ENCODE measurements at places on chromosomes 2 and 18. TPM values are rescaled to one million over a fixed set of nuclear protein-coding genes. Genes with fewer than 3 reads are reported as not detected.

DNA sequence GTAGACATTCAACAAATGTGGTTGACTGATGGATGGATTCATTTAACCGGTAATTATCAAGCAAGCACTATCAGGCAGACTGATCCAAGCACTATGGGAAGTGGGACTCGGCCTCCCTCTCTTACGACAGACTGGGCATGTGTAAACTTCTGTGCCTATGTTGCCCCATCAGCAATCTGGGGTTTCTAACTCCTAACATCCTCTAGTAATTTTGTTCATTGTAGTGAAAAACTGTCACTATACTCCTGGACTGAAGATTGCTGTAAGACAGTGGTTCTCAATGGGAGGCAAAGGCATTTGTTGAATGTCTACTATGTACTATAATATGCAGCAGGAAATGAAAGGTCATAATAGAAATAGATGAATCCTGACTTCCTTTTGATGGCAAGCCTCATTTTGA is 51.2 kb upstream of the CREB1 start:
- no peak for DNase-seq

The PIK3C3 gene
- 62.1 TPM for total RNA-seq

GRCh38 chr2:91477731-91478672 is 2786.5 kb downstream of the RPIA start:
- no peak for DNase-seq

The SOX11 gene
- total RNA-seq, result not detected

- no peak for DNase-seq
These were observed 32.9 kb upstream of the RNF149 start for GRCh38 chr2:101341421-101341820.

DNA sequence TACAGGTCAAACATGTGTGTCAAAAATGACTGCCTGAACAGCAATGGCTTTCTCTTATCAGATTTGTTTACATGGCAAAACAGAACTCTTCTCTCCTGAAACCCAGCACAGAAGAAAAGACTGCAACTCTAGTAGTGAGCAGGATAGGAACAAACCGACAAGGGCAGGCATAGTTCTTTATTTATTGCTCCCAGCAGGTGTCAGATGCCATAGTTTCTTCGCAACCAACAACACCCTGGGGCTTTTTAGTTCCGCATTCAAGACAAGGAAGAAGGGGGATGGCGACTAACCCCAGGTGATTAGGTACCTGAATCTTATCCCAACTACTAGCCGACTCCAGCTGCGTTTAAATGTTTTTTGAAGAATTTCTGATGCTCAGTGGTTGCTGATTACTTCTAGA is 367.5 kb upstream of the FIGN start:
- no peak for DNase-seq

GRCh38 chr2:17401096-17401495 is 117.1 kb downstream of the RAD51AP2 start:
- DNase-seq, result peak; percentile 4

- no peak for DNase-seq
These were observed 177.5 kb downstream of the MTCL1 start for GRCh38 chr18:8882632-8883408.

The RAB12 gene
- total RNA-seq, result 75.0 TPM

GRCh38 chr2:162677476-162677875 is 161.1 kb downstream of the KCNH7 start:
- peak; percentile 35 for DNase-seq

The RGPD4 gene
- total RNA-seq, result not detected

GRCh38 chr2:150669492-150669891 is 182.0 kb upstream of the RND3 start:
- DNase-seq, result no peak
